Skeletal muscle cell (primary cell): ENCODE measurements at places on chromosomes 11 and 22.

- no peak for DNase-seq
Observed at GRCh38 chr11:96227244-96227643, 115.8 kb downstream of the MAML2 start.

GRCh38 chr11:114315749-114316368 lies 19.7 kb downstream of the NNMT start:
- no peak for DNase-seq

DNA sequence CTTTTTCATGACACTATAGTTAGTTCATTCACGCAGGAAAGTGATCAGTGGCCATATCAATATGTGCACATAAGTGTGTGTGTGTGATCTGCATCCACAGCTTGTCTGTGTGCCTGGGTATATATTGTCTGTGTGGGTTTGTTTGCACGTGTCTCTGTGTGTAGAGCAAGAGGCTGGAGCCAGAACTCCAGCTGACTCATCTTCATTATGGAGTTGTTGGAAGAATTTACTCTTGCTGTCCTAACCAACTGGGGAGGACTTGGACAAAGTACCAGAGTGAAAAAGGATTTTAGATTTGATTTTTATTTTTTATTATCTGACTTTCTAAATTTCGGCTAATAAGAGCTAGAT lies 63.9 kb downstream of the TP53I11 start:
- DNase-seq, result peak; percentile 41

- no peak for DNase-seq
Observed at GRCh38 chr11:127804747-127805400, 782.5 kb downstream of the ETS1 start.

DNA sequence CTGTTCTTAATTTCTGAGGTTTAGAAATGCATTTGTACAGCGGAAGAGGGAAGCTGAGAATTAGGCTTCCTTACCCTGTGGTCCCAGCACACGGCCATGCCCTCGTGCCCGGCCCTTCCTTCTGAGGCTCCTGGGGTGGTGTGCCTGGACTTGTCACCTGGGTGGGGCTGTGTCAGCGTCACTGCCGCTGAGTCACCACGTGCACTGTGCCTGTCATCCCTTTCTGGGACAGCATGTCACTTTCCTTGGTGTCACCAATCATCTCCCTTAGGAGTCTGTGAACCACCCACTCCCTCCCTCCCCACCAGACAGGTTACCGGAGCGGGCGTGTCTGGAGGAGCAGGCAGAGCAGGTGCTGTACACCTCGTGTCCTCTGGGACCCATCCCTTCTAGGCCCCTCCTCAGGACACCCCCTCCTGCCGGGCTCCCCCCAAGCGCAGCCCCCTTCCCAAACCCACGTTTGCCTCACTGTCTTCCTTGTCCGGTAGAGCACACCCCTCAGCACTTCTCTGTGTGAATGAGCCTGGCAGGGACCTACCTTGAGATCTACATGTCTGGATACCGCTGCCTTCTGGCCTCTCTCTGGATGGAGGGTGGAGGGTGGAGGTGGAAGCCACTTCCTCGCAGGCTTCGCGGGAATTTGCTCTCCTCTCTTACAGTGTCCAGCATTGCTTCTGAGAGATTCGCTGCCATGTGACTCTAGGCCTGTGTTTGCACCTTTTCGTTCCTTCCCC lies 367.6 kb downstream of the TBC1D22A start:
- no peak for DNase-seq

DNA sequence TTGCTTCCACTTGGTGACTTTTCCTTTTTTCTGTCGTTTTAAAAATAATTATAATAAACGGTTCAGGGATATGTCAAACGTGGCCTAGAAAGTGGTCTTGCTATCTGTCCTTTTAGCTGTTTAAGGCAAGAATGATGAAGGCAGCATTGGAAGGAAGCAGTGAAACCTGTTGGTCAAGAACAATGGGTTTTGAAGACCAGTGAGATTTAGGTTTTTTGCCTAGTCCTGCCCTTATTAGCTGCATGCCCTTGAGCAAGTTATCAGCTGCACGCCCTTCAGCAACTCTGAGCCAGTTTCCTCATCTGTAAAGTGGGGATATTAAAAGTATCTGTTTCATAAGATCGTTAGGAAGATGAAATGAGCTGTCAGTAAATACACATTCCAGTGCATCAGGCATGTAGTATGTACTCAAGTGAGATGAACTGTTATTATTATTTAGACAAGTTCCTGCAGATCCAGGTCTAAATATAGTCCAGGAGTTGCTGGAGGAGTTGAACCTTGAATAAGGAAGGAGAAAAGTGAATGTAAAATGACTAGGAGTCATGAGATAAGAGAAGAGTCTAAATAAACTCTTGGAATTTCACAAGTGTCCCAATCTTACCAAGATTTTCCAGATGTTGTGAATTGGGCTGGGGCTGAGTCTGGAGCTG lies 90.8 kb upstream of the HSD17B12 start:
- no peak for DNase-seq

GRCh38 chr22:49066619-49067018 lies 761.1 kb downstream of the BRD1 start:
- DNase-seq, result no peak

DNA sequence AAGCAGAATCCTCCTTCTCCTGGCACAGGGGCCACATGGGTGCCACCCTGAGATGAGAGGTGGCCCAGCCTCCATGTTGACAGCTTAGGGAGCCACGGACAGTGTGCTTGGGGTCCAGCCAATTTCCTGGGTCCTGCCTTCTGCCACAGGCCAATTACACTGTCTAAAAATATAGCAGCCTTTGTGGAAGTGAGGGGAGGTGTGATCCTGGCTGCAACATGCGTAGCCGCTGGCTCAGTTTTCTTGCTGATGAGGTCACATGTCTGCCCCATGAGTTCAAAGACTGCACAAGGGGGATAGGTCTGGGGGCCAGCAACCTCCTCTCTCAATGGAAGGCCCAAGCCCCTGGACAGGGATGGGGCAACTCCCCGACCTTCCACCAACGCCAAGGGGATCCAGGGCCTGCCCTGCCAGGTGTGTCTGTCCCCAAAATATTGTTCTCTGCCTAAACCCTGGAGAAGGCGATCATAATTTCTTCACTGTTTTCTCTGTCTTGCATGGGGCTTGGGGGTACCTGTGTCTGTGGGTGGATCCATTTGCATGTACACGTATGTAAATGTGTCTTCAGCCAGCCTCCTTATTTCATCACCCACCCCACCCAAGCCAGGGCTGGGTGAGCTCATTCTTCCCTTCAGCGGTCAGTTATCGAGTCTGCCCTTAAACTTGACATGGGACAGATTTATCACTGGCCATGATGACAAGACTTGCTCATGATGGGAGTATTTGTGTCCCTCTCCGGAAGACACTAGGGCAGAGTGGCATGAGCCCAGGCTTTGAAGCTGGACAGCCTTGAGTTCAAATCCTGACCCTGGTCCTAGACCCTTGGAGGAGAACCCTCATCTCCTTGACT lies 59.4 kb downstream of the OTOG start:
- no peak for DNase-seq
